ENCODE measurements at places on chromosomes 1 and 21.

DNA sequence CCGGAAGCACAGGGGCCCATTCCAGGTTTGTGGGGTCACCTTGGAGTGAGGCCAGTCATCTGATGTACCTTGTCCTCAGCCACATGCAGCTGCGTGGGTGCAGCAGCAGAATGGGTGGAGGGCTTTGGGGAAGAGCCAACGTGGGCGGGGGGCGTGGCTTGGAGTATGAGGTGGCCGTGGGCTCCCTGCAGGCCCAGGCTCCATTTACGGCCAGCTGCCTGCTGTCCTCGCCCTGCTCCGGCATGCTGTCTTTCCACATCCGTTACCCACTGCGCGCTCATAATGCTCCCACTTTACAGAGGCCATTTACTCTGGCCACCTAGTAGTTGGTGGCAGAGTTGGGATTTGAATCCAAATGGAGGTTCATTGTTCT lies 27.8 kb upstream of the TINAGL1 start:
- DNase-seq: no peak

DNA sequence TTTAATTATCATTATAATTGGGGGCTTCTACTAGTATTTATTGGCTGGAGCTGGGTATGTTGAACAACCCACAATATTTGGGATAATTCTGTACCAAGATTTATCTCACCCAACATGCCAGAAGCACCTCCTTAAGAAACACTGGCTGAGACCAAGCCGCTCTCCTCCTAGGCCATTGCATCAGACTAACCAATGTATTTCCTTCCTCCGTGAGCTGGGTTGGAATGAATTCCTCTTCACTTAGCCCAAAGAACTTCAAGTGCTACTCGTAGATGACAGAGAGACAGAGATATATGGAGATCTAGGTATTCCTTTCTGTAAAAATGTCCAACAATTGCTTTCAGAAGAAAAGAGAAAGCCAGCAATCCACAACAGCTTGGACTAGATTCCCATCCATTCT lies 87.2 kb upstream of the ETS2 start:
- no peak for DNase-seq

DNA sequence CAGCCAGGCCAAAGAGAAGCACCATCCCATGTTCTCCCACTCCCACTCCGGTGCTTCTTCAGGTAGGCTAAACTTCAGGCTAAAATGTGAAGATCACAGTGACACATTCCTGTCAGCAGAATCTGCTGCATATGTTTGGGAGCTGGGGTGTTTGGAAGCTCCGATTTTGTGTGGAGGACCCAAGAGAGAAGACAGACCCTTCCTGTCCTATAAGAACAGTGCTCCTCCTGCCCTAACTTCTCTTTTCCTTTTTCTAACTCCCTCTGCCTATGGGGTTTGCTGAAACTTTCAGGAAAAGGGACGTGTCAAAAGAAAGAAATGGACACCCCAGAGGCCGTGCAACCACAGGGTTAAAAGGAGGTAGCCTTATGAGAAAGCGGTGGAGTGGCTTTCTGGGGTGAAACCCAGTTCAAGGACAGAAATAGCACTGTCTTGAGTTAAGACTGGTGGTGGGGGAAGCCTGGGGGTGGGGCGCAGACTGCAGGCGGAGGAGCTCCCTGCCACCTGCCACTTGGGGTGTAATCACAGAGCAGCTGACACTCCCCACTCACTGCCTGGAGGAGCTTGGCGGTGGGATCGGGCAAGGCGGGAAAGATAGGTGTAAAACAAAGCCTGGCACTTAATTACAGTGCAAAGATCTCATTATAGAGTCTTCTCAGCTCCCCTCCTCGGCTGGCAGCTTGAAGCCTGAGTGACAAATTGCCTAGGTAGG lies 645 bp upstream of the TLR5 start:
- no peak for DNase-seq

GRCh38 chr1:206944703-206945102 lies 1.6 kb downstream of the PIGR start:
- no peak for DNase-seq

- no peak for DNase-seq
Measured at GRCh38 chr21:17529648-17530047, 16.8 kb downstream of the CXADR start.

DNA sequence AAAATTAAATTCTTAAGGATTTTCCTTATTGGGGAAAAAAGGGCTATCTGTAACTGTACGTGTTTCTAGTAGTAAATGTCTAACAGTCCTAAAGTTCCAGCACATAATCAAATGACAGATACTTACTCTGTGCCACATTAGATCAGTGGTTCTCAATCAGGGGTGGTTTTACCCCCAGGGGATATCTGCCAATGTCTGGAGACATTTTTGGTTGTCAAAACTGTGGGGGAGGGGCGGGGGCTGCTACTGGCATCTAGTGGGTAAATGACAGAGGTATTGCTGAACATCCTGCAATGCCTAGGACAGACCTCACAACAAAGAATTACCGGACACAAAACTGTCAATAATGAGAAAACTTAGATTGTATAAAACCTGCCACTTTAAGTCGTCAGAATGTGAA lies 33.4 kb upstream of the PTPRC start:
- no peak for DNase-seq

DNA sequence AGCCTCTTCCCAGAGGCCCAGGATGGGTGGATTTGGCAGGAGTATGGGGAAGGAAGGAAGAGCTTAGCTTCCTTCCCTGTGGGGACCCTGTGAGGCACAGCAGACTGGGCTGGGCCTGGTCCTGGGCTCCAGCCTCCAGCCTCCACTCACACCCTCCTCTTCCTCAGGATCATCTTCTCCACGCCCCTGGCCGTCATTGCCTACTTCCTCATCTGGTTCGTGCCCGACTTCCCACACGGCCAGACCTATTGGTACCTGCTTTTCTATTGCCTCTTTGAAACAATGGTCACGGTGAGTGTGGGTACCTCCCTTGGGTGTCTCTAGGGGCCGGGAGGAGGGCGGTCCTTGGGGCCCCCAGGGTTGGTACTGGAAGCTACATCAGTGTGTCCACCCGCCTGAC lies 10.1 kb downstream of the MFSD2A start:
- DNase-seq: no peak

- no peak for DNase-seq
Measured at GRCh38 chr1:115184951-115185331, 95.6 kb upstream of the TSPAN2 start.

GRCh38 chr1:187451238-187451637 lies 622.5 kb downstream of the PLA2G4A start:
- no peak for DNase-seq
